ENCODE measurements at places on chromosomes 4 and X.
A peak's percentile ranks its signal among the peaks of the same experiment; 100 is the strongest.

- DNase-seq = peak; percentile 13
Measured at GRCh38 chrX:26783512-26784225, 567.7 kb downstream of the MAGEB5 start.

DNA sequence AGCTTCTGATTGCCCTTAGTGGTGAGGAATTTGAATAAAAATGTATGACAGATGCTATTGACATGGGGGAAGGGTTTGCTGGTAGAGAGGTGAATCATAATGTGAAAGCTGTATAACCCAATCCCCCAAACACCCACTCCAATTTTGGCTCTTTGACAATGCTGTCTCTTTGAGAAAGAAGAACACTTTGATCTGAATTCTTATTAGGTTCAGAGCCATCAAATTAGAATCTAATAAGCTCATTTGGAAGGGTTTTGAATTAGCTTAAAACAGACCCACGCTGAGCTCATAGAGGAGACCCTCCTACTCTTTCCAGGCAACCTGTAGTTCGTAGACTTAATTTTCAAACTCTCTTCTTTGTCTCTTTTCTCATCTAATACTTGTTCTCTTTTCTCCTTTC is 416.6 kb upstream of the ARX start:
- no peak for DNase-seq

GRCh38 chr4:3009422-3009821 is 46.1 kb downstream of the GRK4 start:
- no peak for DNase-seq

GRCh38 chr4:169881769-169882168 is 124.0 kb upstream of the HPF1 start:
- DNase-seq = no peak

DNA sequence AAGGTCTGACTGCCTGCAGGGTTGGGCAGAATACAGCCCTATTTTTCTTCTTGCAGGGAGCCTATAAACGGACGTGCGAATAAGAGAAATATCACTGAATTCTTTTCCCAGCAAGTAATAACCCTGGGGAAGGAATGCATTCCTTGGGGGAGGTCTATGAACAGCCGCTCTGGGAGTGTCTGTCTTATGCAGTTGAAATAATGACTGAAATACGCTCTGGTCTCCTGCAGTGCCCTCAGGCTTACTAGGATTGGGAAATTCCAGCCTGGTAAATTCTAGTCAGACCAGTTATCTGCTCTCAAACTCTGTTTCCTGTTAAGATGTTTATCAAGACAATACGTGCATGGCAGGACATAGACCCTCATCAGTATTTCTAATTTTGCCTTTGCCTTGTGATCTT is 72.1 kb upstream of the FAM241A start:
- no peak for DNase-seq

- DNase-seq = peak; percentile 20
Measured at GRCh38 chr4:109730619-109731545, 1.0 kb upstream of the PLA2G12A start.

- DNase-seq = no peak
Measured at GRCh38 chr4:174177536-174177935, 105.9 kb downstream of the FBXO8 start.

DNA sequence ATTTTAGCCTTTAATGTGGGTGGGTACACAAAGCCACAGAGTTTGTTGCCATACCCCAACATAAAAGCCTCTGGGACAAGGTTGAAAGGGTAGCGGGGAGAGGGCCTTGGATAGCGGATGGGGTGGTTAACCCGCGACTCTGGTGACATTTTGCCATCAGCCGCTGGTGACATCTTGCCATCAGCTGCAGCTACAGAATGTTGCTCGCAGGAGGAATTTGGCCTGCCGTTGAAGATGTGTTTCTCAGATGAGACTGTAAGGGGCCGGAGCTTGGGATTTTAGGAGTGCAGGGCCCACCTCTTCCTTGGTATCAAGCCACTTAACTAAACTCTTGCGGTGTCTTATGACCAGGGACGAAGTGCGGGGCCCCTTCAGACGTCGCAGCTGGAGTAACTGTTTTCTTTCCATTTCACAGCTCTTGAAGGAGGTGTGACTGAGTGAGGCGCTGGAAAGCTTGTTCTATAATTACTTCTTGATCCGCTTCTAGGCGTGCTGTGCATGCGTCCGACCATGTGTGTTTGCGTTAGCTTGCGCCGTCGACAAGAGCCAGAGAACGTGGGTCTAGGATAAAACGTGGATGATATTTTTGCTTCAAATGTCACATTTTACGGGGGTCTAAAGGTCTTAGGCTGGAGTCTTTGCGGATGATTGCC is 820 bp upstream of the RASL11B start:
- no peak for DNase-seq

DNA sequence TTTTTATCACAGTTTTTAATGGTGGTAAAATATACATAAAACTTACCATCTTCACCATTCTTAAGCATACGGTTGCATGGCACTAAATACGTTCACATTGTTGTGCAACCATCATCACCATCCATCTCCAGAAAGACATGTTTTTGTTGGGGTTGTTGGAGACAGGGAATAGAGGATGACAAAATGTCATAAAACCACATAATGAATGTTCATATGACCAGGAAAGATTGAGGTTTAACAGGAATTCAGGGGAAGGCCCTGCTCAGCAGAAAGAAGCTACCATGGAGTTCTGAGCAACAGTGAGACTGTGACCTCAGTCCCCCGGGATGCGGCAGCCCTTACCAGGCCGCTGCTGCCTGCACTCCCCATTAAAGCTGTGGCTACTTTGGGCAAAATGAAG is 63.9 kb upstream of the TRIM2 start:
- DNase-seq = peak; percentile 86

GRCh38 chr4:16238327-16238726 is 12.1 kb upstream of the TAPT1 start:
- no peak for DNase-seq

DNA sequence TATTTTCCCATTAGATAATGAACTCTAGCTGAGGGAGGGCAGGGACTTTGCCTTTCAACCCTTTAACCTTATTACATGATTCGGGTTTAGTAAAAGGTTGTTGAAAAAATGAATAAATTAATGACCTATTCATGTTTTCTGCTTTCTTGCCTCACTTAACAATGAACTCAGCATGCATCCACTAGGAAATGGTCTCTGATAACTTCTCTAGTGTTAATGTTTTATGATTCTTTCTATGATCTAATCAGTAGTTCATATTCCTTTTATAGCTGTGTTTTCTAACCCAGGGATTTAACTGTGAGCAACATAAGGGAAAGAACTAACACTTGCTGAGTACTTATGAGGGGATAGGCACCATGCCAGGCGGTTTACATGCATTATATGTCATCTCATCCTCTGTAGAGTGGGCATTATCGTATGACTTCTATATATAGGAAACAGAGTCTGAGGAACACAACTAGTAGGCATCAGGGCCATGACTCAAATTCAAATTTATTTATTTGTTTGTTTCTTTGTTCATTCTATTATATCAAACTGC is 236.7 kb upstream of the MAB21L2 start:
- no peak for DNase-seq

DNA sequence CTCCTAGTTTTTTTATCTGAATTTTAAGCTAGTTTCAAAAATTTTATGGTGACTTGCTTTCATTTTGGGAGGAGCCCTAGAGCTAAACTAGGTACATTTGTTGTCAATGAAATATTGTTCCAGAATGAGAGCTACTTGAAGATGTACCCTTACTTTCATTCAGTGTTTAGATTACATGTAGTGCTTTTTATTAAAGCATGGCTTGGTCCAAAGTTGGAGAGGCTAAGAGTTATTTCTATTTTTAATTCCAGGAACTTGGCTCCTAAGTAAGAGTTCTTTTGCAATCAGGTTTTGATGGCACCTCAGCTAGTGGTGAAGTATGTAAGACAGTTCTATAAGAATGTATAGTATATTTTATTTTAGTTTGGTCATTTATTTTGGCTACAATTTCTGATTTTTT is 165.5 kb downstream of the PRR32 start:
- no peak for DNase-seq

GRCh38 chr4:77040854-77041725 is 34.7 kb downstream of the CCNI start:
- DNase-seq = no peak

DNA sequence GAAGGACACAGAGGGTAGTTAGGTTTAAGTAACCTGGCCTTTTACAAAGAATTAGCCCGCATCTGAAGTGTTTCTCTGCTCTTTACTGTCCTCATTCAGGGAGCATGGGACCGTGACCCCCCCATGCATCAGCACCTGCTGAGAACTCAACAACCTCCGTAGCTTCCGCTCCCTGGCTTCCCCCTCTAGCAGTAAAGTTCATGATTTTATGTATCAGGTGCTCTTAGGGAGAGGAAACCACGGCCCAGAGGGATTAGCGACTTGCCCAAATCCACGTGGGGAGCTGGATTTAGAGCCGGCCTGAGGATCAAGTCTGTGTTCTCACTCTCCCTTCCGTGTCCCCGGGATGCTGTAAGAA is 284.6 kb upstream of the GATB start:
- DNase-seq = no peak

DNA sequence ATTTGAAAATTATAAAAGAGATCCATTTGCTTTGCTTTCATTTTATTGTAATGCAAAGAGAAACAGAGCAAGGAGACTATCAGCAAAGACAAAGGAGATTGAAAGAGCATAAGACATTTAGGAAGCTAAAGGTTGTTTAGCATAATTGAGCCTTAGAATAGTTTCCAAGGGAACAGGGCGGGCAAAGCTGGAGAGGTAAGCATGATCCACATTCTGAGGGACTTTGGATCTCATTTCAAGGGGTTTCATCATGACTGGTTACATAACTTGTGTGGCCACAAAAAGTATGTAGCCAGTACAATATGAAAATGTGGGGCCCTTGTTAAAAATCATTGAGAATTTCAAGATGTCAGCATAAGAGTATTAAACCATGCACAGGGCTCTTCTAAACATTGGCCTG is 406.5 kb downstream of the RPA4 start:
- DNase-seq = peak; percentile 19

DNA sequence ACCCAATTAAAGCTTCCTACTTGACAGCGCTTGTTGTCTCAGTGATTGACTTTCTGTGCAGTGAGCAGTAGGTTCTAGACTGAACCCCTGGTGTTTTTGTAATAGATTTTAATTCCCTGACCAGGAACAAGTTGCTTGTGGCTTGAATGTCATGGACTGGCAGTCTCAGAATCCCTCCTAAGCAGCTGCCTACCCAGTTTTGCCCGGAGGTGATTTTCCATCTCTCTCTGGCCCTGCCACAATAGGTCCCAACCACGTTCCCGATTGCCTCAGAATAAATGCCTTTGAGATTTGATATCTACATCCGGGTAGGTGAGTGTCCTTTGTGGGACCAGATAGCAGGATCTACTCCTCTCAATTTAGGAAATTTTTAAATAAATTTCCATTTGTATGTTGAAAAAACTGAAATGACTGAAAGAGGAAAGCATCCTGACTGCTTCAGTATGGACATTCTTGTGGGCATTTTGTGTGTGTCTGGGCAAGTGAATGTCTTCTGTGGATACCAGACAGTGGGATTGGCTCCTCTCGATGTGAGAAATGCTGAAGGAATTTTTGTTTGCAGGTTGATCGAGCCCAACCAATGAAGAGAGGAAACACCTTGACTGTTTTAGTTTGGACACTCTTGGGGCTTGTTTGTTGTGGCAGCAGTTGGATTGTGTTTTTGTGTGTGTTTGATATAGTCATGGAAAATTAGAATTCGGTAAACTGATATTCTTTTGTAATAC is 1607.4 kb downstream of the C4orf33 start:
- no peak for DNase-seq

DNA sequence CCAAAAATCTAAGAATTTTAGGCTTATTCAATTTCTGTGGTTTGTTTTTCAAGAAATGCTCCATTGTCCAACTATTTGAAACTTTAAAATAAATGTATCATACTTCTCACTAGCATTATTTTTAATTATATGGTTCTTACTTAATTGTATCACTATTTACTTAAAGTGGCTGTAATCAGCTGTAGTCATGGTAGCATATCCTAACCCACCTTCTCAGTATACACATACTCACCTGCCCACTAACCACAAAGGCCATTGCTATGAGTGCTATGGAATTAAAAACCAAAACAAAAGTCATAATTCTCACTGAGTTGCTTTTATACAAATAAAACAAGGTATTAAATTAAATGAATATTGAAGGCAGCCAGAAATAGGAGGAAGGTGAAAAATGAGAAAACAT is 5.0 kb downstream of the FBXO8 start:
- DNase-seq = no peak

GRCh38 chr4:187184508-187184907 is 460.9 kb upstream of the FAT1 start:
- DNase-seq = no peak

DNA sequence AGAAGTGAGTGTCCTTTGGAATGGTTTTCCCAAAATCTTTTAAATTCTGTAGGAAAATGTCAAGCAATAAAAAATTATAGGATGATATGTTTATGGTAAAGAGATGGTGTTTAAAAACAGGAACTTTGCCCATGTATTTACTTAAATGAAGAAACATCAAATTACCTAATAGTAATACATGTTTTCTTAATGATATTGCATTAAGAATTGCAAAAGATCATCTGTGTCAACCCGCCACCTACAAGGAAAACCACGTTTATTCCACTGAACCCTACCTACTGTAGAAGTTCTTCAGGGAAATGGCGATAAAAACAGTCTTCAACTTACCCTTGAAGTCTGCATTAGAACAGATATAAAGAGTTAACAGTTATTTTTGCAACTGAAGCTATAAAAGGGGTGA is 67.2 kb upstream of the NDP start:
- DNase-seq = no peak

- peak; percentile 68 for DNase-seq
Measured at GRCh38 chrX:105331244-105331643, 110.8 kb upstream of the TEX13A start.

GRCh38 chrX:11629593-11630211 is 36.0 kb downstream of the ARHGAP6 start:
- peak; percentile 65 for DNase-seq

- DNase-seq = no peak
Measured at GRCh38 chrX:72381439-72382201, 75.9 kb upstream of the CITED1 start.

DNA sequence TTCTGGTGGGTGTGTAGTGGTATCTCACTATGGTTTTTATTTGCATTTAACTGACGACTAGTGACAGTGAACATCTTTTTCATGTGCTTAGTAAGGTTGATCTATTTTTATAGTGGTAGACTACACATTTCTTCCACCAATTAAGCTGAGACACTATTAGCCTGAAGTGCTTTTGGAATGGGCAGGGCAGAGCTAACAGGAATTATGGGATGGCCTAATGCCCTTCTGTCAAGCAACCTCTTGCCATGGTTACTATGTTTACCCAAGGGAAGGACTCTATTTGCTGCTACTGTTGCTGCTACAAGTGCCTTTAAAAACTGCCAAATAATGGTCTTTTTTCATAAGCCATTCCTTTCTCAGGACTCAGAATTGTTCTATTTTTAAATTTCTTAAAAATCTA is 676.7 kb upstream of the ACTRT1 start:
- DNase-seq = no peak

DNA sequence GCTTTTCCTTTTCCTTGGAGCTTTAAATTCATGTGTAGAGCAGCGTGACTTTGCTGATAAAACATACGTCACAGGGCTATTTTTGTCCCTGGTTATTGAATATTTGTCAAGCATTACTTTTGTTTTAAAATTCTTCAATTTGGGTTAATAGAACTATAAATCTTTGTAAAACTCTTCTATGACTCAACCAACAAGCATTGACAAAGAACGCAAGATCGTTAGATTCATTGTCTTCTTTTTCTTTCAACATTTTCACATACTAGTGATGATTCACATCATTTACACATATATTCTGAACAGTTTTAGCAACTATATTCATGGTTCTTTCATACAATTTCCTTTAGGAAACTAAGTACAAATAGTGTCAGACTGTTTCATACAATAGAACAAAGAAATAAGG is 72.0 kb upstream of the GPM6A start:
- DNase-seq = peak; percentile 6

- peak; percentile 23 for DNase-seq
Measured at GRCh38 chr4:2795893-2796848, 3.3 kb downstream of the SH3BP2 start.
